ENCODE measurements at places on chromosomes 4 and X. TPM values are rescaled to one million over a fixed set of nuclear protein-coding genes. Genes with fewer than 3 reads are reported as not detected.

Gene UGT2A1
- not detected for polyA plus RNA-seq

Gene PPP2R3B
- 13.5 TPM for polyA plus RNA-seq

Gene CTAG1A
- not detected for polyA plus RNA-seq

Gene UGT2A3
- not detected for polyA plus RNA-seq

Gene FUNDC1
- polyA plus RNA-seq = 16.2 TPM

All from mammary epithelial cell (primary cell).